ENCODE measurements at places on chromosomes 12 and 14. TPM values are rescaled to one million over a fixed set of nuclear protein-coding genes. Genes with fewer than 3 reads are reported as not detected.

RERG gene
- total RNA-seq, result not detected

SPX gene
- total RNA-seq, result under 0.01 TPM

CCDC198 gene
- not detected for total RNA-seq

CELA1 gene
- total RNA-seq, result not detected

RPL10L gene
- total RNA-seq, result not detected

CKAP4 gene
- 111 TPM for total RNA-seq

RAD9B gene
- 0.59 TPM for total RNA-seq

PLD4 gene
- under 0.01 TPM for total RNA-seq

HPD gene
- total RNA-seq, result 1.5 TPM
